ENCODE measurements at places on chromosomes 3 and 15. TPM values are rescaled to one million over a fixed set of nuclear protein-coding genes. Genes with fewer than 3 reads are reported as not detected.

- DNase-seq: no peak
These were observed 69.7 kb downstream of the ADCY5 start for GRCh38 chr3:123379041-123379830.

GRCh38 chr3:126034481-126035361 lies 49.2 kb downstream of the SLC41A3 start:
- DNase-seq: no peak

The RYK gene
- polyA plus RNA-seq: 56.4 TPM

The TMCO5A gene
- polyA plus RNA-seq: not detected

The RBMS3 gene
- 10.6 TPM for polyA plus RNA-seq

DNA sequence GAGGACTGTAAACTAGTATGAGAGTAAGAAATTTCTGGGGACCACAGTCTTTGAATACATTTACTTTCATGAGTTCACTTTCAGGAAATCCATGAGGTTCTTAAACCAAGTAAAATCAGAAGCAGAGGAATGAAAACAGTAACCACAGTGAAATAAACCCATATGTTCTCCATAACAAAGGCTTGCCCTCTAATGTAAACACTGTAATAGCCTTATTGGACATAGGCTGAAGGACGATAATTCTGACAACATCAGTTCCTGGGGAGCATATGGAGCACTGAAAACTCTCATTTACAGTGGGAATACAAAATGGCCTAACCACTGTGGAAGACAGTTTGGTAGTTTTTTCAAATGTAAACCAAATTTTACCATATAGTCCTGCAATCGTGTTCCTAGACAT lies 965.8 kb downstream of the NSUN3 start:
- no peak for DNase-seq

The KIF7 gene
- polyA plus RNA-seq: 9.9 TPM

The TGM4 gene
- not detected for polyA plus RNA-seq

DNA sequence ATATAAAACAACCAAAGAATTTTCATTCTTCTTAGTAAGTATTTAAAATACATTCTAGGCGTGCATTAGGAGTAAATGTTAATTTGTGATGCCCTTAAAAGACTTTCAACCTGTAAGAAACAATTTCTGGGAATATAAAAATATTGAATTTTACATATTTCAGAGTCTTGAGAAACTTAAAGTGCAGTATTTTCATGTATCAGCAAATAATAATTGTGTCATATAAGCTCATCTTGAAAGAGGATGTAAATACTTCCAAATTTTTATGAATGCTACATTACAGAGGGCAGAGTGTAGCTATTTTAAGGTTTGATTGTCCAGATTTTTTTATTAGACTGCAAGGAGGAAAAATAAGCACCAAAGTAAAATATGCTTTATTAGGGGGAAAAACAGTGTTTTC lies 207.1 kb downstream of the VPS13C start:
- DNase-seq: no peak

The C3orf80 gene
- 1.6 TPM for polyA plus RNA-seq

The RTP1 gene
- not detected for polyA plus RNA-seq
